Gastrocnemius medialis (tissue), 4 donors: ENCODE measurements at places on chromosomes 3 and 15.

- no peak for DNase-seq
These were observed 2.1 kb upstream of the FAM131A start for GRCh38 chr3:184335291-184335660.

- DNase-seq = no peak
These were observed 168.0 kb downstream of the FOXB1 start for GRCh38 chr15:60172143-60172542.

DNA sequence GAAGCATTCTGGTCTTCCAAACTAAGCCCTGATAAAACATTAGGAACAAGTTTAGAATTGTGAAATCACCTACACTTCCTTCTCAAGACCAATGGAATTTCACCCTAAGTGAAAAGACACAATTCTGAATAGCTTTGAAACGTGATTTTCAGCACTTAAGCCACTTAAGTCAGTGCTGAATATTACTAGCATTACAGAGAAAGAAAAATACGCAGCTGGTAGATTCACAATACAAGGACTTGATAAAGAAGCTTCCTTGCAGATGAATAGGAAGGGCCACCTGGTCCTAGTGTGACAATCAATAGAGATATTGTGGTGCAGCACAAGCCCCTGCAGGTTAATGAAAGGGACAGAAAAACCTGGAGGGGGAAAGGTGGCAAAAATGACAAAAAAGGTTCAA lies 353.1 kb upstream of the ALCAM start:
- no peak for DNase-seq

GRCh38 chr3:121998030-121998580 lies 23.9 kb downstream of the ILDR1 start:
- no peak for DNase-seq

DNA sequence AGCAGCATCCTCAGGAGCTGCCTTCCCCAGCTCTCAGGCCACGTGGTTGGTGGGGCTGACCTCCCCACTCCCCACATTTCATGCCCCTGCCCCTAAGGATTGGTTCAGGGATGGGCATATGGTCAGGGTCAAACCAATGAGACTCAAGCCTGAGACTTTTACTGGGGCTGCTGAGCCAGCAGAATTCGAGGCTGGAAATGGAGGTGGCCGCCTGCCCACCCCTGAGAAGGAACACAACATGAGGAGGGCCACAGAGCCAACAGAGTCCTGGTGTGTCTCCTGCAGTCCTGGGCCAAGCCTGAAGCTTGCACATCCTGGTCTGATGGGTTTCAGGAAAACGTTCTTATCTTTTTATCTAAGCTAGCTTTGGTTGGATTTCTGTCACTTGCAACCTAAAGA lies 5.9 kb downstream of the EHD4 start:
- no peak for DNase-seq

GRCh38 chr15:37872661-37873060 lies 61.8 kb upstream of the TMCO5A start:
- no peak for DNase-seq

GRCh38 chr3:179932674-179933073 lies 104.1 kb downstream of the PEX5L start:
- DNase-seq = no peak

DNA sequence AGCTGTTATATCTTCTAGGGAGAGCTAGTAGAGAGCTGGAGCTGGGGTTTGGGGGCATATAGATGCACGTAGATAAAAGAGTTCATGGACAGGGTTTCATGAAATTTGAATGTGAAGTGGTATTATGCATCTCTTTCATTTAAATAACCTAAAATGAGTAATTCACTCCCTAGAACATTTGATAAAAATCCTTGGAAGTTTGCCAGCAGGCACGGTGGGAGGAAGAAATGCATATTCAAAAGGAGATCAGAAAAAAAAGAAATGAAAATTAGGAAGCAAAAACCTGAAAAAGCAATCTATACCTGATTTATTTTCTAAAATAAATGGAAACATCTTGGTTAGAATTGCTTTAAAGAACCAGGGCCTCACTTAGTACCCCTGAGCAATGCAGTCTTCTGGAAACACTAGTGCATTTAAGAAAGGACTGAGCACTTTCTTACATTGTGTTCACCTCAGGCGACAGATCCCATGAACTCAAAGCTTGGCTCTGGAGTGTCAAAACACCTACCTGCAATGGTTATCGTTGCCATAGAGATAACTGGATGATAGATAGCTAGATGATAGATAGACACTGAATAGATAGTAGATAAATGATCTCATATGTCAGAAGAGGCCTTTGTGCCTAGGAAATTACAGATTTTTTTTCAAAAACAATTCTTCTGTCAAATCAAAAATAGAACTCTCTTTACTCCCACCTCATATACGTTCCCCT lies 458.6 kb upstream of the THRB start:
- DNase-seq = no peak

DNA sequence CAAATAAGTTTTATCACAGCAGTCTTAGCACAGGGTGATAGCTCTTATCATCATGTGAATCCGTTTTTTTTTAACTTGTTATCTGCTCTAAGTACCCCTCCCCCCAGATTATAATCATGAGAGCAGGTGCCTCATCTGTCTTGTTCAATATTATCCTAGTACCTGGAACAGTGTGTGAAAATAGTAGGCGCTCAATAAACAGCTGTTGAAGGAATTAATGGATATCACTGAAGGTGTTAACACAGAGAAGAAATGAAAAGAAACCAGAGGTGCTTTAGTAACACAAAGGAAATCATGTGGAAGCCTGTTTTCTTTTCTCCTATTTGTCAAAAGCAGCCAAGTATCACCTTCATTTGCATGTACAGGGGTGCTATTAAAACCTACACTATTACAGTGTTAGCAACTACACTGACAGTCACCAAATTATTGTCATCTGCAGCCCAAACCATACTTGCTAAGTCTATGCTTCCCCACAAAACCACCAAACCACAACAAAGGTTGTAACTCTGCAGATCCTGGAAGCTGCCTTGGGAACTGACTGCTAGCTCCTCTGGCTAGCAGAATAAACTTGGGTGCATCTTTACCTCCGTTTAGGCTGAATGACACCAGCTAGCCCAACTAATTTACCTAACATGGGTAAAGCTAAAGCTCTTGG lies 2.9 kb downstream of the XPC start:
- DNase-seq = no peak

GRCh38 chr3:125602752-125603649 lies 7.7 kb upstream of the OSBPL11 start:
- no peak for DNase-seq

DNA sequence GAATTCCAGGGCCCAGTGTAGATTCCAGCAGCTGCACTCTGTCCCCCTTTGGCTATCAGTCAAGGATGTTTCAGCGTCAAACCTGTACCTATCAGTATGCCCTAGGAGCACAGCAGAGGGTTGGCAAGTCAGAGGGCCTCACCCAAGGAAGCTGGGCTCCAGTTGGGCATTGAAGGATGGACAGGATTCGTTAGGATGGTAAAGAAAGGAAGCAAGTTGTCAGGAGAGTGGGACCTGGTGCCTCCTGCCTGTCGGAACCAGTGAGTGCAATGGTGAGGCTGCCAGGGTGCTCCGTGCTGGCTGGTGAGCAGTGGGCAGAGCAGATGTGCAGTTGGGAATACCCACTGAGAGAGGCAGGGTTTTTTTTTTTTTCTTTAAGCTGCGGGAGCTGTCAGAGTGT lies 157.2 kb downstream of the CHDH start:
- no peak for DNase-seq

- no peak for DNase-seq
These were observed at the start of gene CAMKV for GRCh38 chr3:49869525-49870126. Gene CAMKV (minus strand): TSS chr3:49869906. CDS start chr3:49862388, 7,518 bp downstream.

- peak; percentile 48 for DNase-seq
These were observed 19.8 kb upstream of the NUDT16 start for GRCh38 chr3:131361464-131362421.

DNA sequence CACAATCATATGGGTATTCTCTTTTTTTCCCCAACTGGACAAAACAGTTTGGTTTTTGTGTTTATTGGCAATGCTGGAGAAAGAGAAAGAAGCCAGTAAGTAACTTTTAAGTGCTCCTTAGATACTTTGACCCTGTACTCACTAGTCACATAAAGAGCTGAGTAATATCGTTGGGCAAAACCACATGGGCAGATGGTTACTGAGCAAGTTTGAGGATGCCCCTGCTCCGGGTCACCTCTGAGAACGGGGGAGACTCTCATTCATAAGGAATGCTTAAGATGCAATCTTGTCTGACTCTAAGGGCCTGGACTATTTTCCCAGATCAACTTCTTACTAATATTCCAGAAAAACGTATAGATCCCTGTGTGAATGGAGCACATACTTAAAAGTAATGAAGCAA lies 106.4 kb upstream of the SLC2A2 start:
- DNase-seq = no peak

DNA sequence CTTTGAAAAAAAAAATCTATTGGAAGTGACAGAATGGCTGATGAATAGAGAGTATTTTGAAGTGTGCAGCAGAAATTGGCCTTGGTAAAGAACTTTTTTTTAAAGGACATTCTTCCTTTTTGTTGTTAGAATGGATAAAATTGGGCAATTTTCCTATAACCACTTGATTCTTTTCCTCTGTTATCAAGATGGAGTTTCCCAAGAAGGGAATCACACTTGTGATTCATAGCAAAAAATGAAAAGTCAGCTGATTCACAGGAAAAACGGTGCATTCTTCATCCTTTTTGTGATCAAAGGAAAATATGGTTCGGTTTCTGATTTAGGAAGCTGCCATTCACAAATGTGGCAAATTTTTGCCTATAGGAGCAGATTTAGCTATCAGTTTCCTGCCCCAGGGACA lies 486.8 kb downstream of the GBE1 start:
- no peak for DNase-seq

GRCh38 chr3:115836944-115837343 lies 213.6 kb downstream of the GAP43 start:
- DNase-seq = no peak

DNA sequence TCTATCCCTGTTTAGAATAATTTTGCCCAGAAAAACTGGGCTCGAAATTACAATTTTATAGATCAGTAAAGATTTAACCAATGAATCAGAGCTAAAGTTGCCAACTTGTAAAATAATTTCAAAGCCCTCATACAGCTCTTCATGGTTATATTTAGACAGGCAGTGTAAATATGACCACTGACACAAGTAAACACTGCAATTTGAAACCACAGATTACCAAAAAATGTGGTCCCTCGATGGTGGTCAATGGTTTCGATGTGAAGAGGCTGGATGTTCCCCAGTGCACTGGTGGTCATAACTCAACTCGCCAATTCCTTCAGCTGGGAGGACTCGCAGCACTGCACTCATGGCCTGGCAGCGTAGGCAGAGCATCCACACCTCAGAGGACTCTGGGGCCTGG lies 28.6 kb downstream of the LRTM1 start:
- no peak for DNase-seq

GRCh38 chr3:32056559-32057290 lies 49.7 kb upstream of the GPD1L start:
- no peak for DNase-seq

DNA sequence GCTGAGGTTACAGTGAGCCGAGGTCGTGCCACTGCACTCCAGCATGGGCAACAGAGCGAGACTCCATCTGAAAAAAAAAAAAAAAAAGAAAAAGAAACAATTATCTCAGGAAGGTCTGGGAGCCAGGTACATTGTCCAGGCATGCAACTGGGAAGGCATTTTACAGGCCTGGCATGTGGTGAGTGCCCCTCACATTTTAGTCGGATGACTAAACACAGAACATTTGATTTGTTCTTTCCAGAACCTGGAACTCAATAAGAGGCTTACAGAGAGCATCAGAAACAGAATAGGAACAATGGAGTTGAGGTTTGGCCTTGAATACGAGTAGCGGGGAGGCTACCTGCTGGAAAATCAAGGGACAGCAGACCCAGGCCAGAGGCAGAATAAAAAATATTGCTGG lies 33.7 kb upstream of the IGF1R start:
- no peak for DNase-seq

GRCh38 chr3:119160361-119160760 lies 13.0 kb upstream of the UPK1B start:
- no peak for DNase-seq

- DNase-seq = no peak
These were observed 6.7 kb upstream of the SLC12A8 start for GRCh38 chr3:125219261-125219701.

DNA sequence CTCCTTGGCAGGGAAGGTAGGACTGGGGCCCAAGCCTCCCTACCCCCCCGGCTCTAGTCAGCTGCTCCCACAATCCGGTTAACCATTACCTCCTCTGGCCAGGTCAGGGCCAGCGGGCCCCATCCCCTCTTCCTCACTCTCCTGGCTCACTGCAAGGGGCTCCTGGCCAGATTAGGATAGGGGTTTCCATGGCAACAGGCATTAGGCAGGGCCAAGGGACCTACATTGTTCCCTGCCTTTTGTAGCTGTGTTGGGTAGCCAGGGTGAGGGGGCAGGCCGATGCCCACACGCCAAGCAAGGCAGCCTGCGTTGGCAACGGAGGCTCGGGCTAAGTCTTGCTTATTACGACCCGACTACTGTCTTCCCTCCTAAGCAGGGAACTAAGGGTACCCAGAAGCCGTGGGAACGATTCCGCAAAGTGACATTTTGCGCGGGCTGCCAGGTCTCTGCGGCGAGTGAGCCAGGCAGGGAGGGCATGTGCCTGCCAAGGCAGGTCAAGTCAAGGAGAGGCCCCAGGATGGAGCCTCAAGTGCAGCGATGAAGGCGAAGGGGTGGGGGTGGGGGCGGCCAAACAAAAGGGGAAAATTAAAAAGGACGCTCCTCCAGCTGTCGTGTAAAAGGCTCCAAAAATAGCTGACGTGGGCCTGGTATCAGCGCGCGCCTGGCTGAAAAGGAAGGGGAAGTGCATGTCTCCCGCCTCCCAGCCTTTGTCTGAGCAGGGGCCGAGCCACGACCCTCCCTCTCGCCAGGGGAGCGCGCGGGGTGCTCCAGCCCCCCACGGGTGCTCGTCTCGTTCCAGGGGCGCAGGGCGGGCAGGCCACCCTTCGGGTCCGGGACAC lies 919 bp downstream of the IDH2 start:
- peak; percentile 70 for DNase-seq

DNA sequence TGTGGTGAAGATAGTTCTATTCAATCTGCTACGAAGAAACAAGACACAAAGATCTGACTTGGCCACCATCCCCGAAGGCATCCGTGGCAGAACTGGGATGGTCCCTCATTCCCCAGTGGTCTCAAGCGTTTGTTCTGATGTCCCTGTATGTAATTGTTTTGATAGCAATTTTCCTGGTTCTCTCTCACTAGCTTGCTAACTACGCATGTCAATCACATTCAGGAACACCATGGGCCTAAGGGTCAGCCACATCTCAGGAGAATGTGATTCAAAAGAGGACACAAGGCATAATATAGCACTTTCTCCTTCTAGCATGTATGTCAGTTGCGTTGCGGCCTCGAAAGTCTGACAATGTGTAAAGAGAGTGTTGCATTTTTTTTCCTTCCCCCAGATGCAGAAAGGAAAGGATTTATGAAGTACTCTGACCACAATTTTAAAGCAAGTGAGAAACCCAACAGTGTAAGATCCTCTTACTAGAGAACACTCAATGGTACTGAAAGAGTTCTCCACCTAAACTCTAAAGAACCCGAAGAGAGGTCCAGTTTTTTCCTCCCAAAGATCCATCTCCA lies 32.0 kb upstream of the TCF12 start:
- no peak for DNase-seq

GRCh38 chr3:112505907-112506306 lies 6.6 kb upstream of the BTLA start:
- DNase-seq = no peak
